Activated naive CD4-positive, alpha-beta T cell treated with Interleukin-2 at 50 U/mL for 16 hours (primary cell): ENCODE measurements at places on chromosomes 16 and 17.

- no peak for DNase-seq
These were observed 24.8 kb downstream of the TMEM114 start for GRCh38 chr16:8565498-8565897.

GRCh38 chr16:19147126-19147525 lies 20.9 kb upstream of the SYT17 start:
- DNase-seq = no peak

GRCh38 chr16:67183-67791 lies 5.1 kb downstream of the RHBDF1 start:
- no peak for DNase-seq

- peak; percentile 59 for DNase-seq
These were observed 4.7 kb downstream of the COQ7 start for GRCh38 chr16:19071811-19072777.

DNA sequence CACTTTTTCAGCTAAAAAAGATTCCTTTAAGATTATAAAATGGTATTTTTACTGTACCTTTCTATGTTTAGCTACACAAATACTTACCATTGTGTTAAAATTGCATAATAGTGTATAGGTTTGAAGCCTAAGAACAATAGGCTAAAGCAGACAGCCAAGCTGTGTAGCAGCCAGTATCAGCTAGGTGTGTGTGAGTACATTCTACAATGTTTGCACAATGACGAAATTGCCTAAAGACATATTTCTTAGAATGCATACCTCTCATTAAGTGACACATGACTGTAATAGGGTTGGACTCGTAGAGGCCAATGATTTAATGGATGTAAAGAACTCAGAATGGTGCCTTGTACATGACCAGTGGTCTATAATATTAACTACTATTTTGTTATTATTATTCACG lies 1.9 kb upstream of the MT1B start:
- no peak for DNase-seq

DNA sequence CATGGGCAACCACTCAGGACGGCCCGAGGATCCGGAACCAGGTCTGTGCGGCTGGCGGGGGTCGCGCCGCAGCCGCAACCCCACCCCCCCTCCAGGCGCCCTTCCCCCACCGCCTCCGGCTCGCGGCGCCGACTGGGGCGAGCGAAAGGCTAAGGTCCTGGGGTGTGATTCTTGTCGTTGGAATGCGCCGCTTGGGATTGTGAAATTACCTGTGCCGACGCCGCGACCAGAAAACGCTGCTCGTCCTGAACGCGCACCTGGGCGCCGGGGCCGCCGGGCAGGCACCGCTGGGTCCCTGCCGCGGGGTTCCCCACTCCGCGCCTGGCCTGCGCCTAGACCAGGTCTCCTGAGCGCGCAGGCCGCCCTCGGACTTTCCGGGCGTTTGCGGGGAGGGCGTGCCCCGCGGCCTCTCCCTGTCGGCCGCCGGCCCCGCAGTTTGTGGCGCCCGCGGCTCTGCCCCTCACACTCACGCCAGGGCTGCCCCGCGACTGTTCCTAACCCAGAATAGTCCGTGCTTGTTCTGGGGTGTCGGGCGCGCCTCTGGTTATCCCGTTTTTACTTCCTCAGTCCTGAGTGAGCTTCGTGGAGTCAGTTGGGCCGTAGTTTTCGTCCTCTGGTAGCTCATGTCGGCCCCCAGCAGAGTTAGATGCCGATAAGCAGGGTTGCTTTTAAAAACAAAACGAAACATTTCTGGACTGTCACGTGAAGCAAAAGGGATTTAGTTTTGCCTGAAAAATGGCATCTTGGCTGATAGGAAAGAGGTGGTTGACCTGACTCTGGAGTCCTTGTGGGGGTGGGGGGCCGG lies 147.2 kb downstream of the SPECC1 start:
- DNase-seq = peak; percentile 18

DNA sequence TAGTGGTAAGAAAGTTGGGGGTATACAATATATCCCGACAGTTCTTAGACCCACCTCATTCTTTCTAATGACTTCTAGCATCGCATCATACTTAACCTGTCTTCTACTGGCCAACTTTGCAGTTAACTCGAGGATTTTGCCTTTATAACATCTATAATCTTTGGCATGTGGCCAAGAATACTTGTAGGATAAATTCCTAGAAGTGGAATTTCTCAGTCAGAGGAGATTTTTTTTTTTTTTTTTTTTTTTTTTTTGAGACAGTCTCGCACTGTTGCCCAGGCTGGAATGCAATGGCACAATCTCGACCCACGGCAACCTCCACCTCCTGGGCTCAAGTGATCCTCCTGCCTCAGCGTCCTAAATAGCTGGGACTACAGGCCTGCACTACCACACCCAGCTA lies 253.5 kb downstream of the MRTFB start:
- DNase-seq = no peak

DNA sequence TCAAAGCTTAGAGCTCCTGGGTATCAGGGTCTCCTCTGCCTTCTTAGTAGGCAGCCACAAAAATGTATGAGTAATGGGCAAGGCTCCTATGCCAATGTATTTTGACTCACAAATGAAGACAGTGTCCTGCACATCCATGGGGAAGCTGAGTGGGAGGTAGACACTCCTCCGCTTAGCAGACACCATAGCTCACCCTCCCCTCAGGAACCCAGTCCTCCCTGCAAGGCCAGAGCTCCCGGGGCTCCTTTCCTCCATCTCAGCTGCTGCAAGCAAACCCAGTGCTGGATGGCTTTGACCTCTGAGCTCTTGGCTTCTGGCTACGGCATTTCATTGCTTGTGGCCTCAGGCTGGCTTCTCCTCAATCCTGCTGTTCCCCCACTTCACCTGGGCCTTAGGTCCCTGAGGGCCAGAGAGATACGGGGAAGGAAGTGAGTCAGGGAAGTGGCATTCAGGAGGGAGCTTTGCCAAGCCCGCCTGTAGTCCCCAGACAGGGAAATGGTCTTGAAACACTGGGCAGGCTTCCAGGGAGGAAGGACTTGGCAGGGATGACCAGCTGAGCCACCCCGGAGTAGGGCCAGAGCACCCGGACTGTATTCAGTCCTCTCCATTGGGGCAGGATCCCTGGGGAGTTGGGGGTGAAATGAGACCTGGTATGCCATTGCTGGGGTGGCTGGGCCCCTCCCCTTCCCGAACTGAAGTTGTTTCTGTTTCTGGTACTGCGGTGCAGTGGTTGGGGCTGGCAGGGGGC lies 4.5 kb downstream of the ABCC3 start:
- DNase-seq = no peak

- no peak for DNase-seq
These were observed 278.9 kb downstream of the SNX29 start for GRCh38 chr16:12255473-12255872.

- peak; percentile 4 for DNase-seq
These were observed 1.0 kb downstream of the LYRM1 start for GRCh38 chr16:20901436-20902112.

GRCh38 chr17:37359682-37360188 lies 16.1 kb upstream of the C17orf78 start:
- DNase-seq = no peak

GRCh38 chr16:31084584-31085302 lies 4.0 kb downstream of the PRSS53 start:
- no peak for DNase-seq

DNA sequence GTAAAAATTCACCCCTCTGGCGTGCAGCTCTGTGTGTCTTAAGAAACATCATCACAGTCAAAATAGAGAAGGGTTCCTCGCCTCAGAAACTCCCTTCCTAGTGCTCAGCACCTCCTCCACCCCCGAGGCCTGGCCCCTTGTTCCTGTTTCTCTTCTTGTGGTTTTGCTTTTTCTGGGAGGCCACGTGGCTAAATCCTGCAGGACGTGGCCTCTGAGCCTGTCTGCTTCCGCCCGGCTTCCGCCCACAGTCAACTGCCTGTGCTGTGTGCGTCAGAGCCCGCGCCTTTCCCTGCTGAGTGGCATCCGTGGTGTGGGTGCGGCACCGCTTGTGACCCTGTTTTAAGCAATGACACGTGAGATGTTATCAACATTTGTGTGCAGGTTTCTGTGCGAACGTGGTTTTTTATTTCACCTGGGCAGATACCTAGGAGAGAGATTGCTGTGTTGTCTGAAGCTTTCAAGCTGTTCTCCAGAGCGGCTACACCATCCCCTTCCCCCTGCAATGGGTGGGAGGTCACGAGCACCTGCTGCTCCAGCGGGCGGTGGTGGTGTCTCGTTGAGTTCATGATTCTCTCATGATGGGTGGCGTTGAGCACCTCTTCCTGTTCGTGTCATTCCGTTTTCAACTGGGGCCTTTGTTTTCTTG lies 21.7 kb downstream of the ACSF3 start:
- peak; percentile 81 for DNase-seq

GRCh38 chr17:75367312-75367711 lies 38.2 kb downstream of the GRB2 start:
- no peak for DNase-seq

DNA sequence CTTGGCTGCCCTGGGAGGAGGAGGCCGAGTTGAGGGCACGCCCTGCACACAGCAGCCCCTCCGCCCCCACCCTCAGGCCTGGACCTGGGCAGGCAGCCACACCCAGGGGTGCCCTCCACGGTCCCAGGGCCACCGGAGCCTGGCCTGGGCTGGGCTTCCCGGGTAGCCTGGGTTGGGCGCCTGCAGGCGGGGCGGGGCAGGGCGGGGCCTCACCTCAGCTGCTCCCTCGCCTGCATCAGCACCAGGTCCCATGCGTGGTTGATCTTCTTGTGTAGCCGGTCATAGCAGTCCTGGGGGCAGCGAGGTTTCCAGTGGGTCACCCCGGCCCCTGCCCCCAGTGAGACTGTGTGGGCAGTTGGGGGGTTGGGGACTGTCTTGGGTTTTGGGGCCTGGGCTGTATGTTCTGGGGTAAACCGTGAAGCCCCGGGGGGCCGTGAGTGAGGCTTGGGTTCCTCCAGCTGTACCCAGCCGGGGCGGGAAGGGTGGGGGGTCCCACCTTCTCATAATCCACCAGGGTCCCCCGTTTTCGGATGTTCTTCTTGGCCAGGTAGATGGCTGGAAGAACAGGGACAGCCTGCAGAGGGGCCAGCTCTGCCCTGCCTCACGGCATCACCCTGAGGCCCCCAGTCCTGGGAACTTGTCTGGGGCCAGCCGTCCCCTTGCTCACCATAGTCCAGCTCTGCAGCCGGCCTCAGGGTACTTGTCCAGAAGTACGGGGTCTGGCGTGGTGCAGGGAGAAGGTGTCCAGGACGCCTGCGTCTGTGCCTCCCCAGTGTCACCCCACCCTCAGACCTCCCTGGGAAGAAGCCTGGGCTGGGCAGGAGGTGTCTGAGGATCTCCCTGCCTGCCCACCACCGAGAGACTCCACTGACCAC lies 2.0 kb downstream of the RGS11 start:
- DNase-seq = no peak

GRCh38 chr17:42171831-42172230 lies 9.1 kb downstream of the KCNH4 start:
- DNase-seq = no peak

DNA sequence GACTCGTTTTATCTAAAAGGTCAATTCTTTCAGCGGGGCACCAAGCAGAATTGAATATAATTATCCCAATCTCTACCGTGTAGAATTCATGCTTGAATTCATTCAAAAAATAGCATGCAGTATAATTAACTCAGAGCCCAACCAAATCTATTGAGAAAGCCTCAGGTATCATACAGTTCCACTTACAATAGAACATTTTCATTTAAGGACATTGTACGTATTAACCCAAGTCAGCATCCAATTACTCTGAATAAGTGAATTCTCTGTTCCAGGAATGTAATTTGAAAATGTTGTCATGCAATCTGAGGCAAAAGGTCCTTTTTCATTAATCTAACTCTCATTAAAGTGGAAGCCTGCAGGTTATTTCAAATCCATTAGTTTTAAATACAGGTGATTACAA lies 78.5 kb downstream of the SALL1 start:
- DNase-seq = no peak

- no peak for DNase-seq
These were observed 25.8 kb downstream of the SOX8 start for GRCh38 chr16:1007284-1007850.

DNA sequence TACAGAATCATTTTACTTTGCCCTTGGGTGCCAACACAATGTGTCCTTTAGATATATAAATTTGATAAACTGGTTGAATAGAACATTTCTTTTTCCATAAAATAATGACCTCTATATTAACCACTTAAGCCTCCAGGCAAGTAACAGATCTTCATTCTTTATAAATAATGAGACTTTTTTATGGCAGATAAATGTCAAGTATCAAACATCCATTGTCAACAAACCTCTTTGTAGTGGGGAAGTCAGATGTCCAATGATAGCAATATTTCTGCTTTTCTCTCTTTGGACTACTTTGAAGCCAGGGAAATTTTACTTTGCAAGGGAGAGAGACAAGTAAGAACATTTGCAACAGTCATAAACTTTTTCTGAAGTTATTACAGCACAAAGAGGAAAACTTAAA lies 841.2 kb downstream of the CDH8 start:
- DNase-seq = no peak

DNA sequence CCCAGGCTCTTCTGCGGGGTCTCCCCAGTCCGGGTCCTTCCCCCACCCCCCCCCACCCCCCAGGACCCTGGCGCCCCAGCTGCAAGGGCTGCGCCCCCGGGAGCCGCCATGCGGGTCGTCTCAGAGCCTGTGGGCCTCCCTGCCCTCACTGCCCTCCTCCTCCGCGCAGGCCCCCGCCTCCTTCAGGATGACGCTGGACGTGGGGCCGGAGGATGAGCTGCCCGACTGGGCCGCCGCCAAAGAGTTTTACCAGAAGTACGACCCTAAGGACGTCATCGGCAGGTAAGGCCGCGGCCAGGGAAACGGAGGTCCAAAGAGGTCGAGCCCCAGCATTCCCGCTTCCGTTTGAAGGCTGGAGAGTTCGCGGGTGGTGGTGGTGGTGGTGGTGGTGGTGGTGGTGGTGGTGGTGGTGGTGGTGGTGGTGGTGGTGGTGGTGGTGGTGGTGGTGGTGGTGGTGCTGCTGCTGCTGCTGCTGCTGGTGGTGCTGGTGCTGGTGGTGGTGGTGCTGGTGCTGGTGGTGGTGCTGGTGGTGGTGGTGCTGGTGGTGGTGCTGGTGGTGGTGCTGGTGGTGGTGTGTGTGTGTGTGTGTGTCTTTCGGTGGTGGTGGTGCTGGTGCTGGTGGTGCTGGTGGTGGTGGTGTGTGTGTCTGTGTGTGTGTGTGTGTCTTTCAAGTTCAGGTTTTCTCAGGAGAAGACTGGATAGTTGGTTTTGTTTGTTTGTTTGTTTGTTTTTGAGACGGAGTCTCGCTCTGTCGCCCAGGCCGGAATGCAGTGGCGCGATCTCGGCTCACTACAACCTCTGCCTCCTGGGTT lies 615 bp downstream of the PHKG2 start:
- peak; percentile 16 for DNase-seq

DNA sequence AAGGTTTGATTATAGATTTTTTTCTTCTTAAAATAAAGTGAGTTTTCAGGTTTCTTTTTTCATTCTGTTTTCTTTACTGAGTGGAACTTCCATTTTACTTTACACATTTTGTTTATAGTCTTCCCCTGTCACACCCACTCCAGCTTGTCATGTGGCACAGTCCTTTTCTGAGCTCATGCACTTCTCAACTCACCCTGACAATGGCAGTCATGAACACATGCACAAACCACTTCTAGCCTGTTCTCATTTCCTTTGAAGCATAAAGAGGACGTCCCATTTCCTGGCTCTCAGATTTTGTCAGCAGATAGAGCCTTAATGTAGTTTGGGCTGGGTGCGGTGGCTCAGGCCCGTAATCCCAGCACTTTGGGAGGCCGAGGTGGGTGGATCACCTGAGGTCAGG lies 168.0 kb downstream of the AHSP start:
- peak; percentile 25 for DNase-seq

- DNase-seq = no peak
These were observed 482 bp downstream of the DCTPP1 start for GRCh38 chr16:30429418-30429677.

- no peak for DNase-seq
These were observed 49.1 kb upstream of the SLC25A19 start for GRCh38 chr17:75338335-75338734.
